Osteoblast (primary cell): ENCODE measurements at places on chromosomes 7 and 10. TPM values are rescaled to one million over a fixed set of nuclear protein-coding genes. Genes with fewer than 3 reads are reported as not detected.
A peak's percentile ranks its signal among the peaks of the same experiment; 100 is the strongest.

- H3K4me3 ChIP-seq: no peak overlapping the region
- no peaks in the 10 kb centered on the region for H3K27me3 ChIP-seq
- H3K36me3 ChIP-seq: no peaks in the 10 kb centered on the region
- no peak overlapping the region for H3K27ac ChIP-seq
- DNase-seq: no peak
Measured at GRCh38 chr10:130242513-130242912, 106.3 kb downstream of the GLRX3 start.

GRCh38 chr7:27194686-27195379, 5.1 kb downstream of the HOXA13 start:
- DNase-seq: no peak
- H3K27me3 ChIP-seq: peaks cover 14% of the 10 kb centered on the region
- peak overlapping the region; percentile 62 for H3K27ac ChIP-seq

GRCh38 chr7:2205036-2205780, 27.5 kb downstream of the MAD1L1 start:
- no peaks in the 10 kb centered on the region for H3K4me1 ChIP-seq
- H3K36me3 ChIP-seq: peaks cover 16% of the 10 kb centered on the region
- H3K27me3 ChIP-seq: no peaks in the 10 kb centered on the region
- no peak overlapping the region for H3K27ac ChIP-seq
- no peak overlapping the region for H3K4me3 ChIP-seq

CYP3A4 gene
- not detected in 2 replicates for total RNA-seq
